ENCODE measurements at places on chromosomes 16 and 17.

DNA sequence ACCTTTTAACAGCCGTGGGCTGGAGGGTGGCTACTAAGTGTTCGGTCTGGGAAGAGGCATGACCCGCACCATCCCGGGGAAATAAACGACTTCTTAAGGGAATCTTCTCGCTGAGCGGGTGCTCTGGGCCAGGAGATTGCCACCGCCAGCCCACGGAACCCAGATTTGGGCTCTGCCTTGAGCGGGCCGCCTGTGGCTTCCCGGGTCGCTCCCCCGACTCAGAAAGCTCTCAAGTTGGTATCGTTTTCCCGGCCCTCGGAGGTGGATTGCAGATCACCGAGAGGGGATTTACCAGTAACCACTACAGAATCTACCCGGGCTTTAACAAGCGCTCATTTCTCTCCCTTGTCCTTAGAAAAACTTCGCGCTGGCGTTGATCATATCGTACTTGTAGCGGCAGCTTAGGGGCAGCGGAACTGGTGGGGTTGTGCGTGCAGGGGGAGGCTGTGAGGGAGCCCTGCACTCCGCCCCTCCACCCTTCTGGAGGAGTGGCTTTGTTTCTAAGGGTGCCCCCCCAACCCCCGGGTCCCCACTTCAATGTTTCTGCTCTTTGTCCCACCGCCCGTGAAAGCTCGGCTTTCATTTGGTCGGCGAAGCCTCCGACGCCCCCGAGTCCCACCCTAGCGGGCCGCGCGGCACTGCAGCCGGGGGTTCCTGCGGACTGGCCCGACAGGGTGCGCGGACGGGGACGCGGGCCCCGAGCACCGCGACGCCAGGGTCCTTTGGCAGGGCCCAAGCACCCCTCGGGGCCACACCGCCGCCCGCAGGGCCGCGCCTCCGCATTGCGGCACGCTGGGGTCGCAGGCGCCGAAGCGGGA lies 3.6 kb upstream of the CBX4 start:
- no peak for DNase-seq

GRCh38 chr16:52819405-52819804 lies 233.3 kb downstream of the CHD9NB start:
- DNase-seq = no peak

DNA sequence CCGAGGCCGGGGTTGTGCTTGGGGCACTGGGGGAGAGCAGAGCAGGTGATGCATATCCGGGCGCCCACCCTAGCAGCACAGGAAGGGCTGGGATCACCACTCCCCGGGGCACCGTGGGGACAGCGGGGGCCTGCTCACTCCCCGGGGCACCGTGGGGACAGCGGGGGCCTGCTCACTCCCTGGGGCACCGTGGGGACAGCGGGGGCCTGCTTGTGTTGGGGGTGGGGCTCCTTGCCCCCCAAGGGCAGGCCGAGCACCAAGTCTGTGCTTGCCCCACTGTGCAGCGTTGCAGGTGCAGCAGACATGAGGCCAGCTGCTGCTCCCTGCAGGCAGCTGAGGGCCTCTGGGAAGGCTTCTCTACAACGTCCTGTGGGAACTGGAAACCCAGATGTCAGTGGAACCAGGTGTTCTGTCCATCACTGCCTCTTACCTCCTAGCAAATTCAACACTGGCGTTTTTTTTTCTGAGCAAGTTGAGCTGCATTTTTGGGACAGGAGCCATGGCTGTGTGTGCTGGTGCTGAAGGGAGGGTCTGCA lies 25.0 kb upstream of the ZNF750 start:
- no peak for DNase-seq

- DNase-seq = no peak
These were observed at the start of gene DUSP14 for GRCh38 chr17:37489197-37490001. Gene DUSP14 (plus strand): TSS chr17:37489891. CDS start chr17:37512273, 22,382 bp downstream.

DNA sequence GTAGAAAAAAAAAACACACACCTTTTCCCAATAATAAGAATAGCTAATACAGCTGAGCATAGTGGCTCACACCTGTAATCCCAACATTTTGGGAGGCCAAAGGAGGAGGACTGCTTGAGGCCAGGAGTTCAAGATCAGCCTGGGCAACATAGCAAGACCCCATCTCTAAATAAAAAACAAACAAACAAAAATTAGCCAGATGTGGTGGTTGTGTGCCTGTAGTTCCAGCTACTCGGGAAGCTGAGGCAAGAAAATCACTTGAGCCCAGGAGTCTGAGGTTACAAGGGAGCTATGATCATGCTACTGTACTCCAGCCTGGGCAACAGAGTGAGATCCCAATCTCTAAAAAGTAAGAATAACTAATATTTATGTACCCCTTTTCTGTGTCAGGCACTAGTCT lies 42.8 kb upstream of the GFOD2 start:
- DNase-seq = no peak

DNA sequence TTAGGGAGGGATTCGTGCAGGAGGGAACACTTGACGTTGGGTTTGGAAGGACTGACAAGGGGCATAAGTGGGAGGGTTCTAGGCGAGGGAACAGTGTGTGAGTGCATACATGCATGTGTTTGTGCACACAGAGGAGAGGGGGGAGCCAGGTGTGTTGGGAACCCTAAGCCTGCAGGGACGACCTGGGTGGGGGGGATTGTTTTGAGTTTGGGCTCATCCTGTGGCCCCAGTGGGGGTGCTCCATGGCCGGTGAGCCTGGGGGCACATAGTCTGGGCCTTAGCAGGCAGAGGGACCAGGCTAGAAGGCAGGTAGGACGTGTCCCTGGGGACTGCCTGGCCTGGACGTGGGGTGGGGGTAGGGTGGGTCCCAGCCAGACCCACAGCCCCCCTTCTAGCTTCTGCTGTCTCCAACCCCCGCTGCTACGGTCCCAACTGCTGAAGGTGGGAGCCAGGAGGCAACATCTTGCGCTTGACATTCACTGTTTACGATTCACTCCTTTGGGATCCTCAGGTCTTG lies 11.9 kb upstream of the RASD1 start:
- DNase-seq = no peak

- DNase-seq = no peak
These were observed 116.8 kb downstream of the ANKRD11 start for GRCh38 chr16:89373355-89374110.

DNA sequence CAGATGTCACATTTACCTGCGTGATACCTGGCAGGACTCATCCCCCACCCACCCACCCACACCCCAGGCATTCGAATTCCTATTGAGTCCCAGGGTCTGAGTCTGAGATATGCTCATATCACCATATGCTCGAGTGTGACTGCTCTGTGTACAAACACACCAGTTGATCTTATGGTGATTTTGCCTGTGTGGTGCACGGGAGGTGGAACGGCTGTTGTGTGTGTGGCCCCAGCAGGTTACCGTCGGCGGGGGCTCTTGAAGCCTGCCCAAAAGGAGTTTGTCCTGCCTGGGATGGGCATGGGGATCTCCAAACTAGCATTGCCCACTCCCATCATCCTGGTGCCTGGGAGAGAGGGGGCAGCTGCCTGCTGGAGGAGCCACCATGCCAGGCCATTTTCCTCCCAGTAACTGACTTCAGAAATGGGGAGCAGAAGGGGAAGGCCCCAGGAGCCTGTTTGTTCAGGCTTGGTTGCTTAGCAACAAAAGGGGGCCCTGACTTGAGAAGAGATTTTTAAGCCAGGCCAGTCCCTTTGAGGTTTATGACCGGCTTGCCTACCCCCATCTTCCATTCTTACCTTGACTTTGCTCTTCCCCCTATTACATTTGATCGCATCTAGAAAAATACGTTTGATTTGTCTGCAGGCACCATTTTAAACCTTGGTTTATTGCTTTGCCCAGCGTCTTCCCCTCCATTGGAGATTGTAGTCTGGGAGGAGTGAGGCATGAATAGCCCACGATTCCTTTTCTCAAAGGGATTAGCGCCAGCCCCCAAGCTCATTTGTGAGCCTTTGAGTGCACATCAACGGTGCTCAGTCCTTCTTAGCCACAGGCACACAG lies 217.7 kb downstream of the CCDC182 start:
- no peak for DNase-seq

DNA sequence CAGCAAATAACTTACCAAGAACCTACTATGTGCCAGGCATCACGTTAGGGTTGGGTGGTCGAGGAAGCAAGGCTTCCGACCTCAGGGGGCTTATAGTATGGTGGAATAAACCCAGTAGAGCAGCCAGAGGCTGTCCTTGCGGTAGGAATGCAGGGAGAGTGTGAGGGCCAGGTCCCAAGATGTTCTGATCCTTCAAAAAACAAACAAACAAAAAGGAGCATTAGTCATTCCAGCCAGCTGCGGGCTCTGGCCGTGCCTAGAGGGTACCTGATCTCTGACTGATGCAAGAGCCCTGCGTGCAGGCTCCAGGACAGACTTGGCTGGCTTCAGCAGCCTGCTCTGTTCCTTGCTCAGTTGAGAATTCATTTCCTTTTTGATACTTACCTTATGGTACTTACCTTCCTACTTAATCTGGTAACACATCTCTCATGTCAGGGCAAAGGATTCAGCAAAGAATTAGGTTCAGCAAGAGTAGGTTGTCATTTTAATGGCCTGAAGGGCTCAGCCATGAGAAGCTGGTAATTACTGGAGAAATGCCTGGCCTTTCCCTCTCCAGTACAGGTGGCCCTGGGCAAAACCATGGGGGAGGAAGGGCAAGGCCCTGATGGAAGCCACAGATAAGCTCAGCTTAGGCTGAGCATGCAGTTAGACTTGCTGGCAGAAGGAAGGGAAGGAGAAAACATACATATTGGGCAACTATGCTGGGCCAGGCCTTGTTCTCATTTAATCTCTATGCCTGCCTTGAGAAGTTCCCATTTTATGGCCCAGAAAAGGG lies 18.4 kb downstream of the CYB5D2 start:
- no peak for DNase-seq

DNA sequence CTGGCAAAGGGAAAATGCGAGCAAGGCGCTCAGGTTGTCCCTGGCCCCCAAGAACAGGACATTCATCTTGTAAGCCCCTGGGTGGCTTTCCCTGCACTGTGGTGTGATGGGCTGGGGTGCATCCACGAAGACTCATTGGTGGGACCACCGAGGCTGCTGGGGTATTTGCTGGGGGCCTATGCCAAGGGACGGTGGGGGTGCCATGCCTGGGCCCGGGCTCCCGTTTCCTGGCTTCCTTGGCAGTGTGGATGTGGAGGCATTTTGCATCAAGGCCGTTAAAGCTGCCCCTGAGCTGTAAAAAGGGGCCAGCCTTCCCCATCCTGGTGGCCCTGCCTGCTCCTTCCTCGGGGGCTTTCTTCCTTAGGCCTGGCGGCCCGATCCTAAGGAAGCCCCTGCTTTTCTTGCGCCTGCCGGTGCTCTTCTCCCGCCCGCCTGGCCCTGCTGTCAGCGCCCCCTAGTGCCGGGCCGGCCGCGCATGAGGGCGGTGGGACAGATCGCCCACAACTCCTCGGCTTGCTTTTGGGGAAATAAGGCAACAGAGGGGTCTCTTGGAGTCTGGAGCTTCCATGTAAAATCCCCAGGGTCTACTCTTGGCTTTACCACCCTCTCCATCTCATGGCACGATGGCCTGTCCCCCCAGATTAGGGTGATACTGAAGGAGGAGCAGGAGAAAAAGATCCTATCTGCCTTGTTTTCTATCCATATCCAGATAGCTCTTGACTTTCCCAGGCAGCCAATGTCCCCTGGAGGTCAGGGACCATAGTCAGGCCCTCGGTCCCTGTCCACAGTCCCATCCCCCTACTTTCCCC lies 9.8 kb upstream of the TBX2 start:
- no peak for DNase-seq

DNA sequence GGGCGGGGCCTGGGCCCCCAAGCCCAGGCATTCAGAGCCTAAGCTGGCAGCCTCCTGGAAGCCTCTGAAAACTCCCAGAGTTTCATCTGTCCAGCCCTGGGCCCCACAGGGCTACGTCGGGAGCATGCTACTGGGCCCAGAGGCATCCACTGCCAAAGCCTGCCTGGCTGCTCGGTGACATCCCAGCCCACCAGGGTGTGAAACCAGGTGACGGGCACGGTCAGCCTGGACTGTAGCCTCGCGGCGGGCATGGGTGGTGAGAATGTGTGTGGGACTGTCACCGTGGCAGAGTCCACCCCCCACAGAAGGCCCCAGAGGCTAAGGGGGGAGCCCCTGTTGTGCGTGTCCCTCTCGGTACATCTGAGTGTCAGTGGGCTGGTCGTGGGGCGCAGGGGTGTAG lies 25.6 kb upstream of the AATK start:
- DNase-seq = no peak

GRCh38 chr17:40912486-40913210 lies 24.8 kb downstream of the KRT23 start:
- DNase-seq = no peak

- no peak for DNase-seq
These were observed 4.8 kb upstream of the MT2A start for GRCh38 chr16:56603589-56603988.

- no peak for DNase-seq
These were observed 115.2 kb upstream of the NETO2 start for GRCh38 chr16:47258874-47259461.

DNA sequence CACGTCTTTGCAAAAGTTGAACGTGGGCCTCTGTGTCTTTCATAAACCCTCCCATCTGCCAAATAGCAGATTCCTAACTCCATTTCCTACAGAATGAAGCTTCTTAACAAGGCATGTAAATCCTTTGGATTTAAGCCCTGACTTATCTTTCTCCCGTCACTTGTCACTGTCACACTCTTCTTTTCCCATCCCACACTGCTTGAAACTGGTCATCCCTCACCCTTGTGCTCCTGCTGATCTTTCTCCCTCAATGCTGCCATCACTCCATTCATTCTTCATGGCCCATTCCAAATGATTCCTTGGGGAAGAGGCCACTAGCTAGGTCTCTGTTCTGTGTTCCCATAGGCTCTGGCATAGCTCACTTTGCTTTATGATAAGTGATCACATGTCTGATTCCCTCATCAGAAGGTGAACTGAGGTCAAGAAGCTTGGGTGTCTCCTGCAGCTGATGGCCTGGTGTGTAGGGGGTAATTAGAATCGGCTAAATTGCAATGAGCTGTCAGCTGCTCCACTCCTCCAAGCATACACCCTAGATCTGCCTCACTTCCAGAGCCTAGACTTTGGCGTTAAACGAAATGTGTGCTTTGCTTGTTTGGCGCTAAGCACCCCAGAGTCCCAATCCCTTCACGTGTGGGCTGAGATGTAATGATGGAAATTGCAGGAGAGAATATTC lies 61.7 kb downstream of the PECAM1 start:
- DNase-seq = no peak

DNA sequence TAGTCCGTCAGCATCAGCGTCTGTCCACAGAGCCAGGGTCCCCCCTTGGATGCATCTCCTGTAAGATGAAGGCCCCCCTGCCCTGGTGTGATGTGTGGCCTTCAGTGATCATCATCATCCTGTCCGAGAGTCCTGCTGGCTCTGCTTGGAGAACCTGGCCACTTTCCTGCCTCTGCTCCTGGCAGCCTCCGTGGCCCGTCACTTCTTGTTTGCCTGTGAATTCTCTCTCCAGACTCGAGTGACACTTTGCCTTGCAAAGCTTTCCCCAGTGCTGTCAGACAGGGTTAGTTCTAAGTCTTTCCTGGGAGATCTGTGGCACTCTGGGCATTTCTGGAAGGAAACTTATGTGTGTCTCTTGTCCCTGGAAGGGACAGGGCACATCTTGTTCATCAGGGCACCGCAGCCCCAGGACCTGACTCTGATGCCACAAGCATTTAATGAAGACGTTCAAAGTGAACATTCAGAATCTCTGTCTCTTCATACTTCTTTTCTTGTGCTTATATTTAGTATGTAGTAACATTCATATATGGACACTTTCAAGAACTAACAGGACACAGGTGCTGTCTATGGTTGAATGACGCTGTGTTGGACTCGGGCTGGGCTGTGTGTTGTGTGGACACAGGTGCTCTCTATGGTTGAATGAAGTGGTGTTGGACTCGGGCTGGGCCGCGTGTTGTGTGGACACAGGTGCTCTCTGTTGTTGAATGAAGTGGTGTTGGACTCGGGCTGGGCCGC lies 68.5 kb downstream of the RPTOR start:
- no peak for DNase-seq

- DNase-seq = no peak
These were observed 36.4 kb upstream of the TMEM97 start for GRCh38 chr17:28282596-28282995.

- DNase-seq = no peak
These were observed 13.2 kb downstream of the CNTNAP1 start for GRCh38 chr17:42695500-42695899.
